Amniotic stem cell (primary cell): ENCODE measurements at places on chromosomes 13 and 19.
A peak's percentile ranks its signal among the peaks of the same experiment; 100 is the strongest.

GRCh38 chr13:105991622-105992277, 543.7 kb downstream of the EFNB2 start:
- DNase-seq, result no peak

- no peak for DNase-seq
These were observed 11.0 kb downstream of the NHLRC3 start for GRCh38 chr13:39049274-39049673.

DNA sequence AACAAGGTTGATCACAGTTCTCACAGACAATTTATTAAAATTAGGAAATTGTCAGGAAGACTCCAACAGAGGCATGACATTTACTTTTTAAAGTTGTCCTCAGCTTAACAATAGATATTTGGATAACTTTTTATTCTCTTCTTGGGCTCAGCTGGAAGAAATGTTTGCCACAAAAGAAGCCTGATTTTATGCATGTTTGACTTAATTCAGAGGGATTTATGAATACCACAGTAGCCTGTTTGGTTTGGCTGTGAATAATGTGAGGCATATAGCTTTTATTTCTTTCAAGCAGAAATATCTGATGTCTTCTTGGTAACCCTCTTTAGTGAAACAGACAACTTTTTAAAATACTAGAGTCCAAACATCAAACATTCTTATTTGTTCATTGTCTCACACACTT, 1464.5 kb upstream of the SLC10A2 start:
- no peak for DNase-seq

GRCh38 chr19:54462047-54462654, 1.4 kb downstream of the LENG9 start:
- DNase-seq, result no peak

GRCh38 chr13:25446261-25446660, 74.5 kb downstream of the ATP8A2 start:
- no peak for DNase-seq

DNA sequence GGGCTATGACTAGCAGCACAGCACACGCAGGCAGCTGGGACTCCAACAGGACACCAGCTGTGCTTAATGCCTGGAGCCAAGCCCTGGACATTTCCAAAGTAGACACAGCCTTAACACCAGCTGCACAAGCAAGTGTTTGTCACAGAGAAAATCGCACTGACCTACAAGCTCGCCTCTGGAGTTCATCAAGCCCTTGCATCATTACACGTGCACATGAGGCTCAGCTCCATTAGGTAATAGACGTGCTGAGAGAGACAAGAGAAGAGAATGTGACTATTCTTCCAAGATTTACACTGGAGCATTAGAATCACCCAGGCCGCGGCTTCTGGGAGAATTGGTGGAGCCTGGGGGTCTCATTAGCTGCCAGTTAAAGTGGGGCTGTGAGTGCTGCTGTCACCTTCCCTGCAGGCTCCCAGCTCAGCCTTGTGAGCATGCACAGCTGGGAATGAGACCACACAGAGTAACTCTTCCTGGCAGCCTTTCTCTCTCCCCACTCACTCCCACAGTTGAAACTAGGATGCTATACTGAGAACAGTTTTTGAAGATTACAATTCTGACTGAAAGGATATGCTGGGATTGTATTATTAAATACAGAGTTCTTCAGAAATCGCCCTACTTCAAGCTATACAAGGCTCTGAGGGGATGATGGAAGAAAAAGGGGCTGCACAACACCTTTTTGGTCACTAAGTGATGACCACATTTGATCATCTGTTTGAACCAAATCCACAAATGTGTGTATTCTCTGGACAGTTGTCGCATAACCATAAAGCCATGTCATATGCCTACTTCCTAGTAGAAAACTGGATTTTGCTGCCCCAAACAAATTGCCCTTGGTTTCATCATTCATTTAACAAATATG, 10.5 kb downstream of the STOML3 start:
- no peak for DNase-seq

DNA sequence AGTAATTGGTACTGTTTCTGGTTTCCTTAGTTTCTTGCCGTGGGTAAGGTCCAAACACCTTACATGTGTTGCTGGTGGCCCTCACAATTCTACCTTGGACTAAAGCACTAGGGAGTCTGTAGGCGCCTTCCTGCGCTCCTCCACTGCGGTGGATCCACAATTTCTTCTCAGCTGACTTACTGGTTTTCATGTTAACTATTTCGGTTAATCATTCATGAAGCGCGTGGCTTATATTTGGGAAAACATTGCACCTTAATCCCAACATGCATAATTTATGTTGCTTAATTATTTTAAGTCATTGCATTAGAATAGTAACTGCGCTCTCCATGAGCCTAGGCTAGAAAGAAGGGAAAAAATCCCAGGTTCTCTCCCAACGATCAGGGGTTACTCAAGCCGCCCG, 37.7 kb downstream of the ARHGEF7 start:
- DNase-seq, result no peak

GRCh38 chr13:62014299-62014698, 598.6 kb upstream of the PCDH20 start:
- no peak for DNase-seq

DNA sequence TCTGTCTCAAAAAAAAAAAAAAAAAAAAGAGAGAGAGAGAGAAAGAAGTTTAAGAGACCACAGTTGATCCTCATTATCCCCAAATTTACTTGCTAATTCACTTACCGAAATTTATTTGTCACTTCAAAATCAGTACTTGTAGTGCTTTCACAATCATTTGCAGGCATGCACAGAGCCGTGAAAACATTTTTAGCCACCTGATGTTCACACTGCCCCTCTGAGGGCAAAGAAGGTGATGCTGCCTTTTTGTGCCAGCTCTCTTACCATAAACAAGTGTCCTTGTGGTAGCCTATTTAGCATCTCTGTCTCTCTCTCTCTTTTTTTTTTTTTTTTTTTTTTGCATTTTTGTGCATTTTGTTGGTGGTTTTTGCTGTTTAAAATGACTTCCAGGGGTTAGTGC, 24.1 kb upstream of the CASP14 start:
- no peak for DNase-seq

DNA sequence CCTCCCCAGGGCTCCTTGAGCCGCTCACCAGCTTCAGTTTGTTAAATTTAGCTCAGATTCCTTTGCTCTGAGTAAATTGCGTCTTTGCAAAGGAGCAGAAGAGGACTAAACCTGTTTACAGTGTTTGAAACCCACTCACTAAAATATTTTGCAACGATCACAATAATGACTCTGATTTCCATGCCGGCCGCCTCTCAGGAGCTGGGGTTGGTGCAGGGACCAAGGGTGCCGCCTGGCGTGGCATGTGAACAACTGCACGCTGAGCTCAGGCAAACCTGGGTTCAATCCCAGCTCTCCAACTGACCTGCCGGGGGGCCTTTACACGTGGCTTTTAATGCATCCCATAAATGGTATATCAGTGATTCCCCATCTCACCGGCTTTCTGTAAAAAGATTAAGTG, 68.7 kb upstream of the CACNA1A start:
- no peak for DNase-seq

DNA sequence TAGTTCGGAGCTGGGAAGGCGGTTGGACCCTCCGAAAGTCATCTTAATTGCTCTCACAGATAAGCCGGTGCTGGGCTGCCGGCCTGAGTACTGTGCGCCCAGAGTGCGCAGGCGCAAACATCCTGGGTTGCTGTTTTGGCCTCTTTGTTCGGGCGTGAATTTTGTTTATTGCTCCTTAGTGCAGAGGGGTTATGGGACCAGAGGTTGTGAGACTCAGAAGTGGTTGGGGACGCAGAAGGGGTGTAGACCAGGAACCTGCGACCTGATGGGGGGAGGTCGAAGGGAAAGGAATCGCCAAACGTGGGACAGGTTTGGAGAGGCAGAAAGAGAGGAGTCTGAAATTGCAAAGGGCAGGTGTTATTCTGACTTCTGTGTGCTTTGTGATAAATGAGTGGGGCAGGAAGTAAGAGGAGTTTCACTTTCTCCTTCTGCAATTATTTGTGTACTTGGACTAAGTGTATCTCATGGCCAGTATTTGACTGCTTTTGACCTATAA, 607 bp upstream of the ZNF566 start:
- DNase-seq, result no peak

GRCh38 chr13:26656919-26657318, 99.4 kb downstream of the WASF3 start:
- DNase-seq, result peak; percentile 4

- no peak for DNase-seq
These were observed 183.7 kb downstream of the COL4A1 start for GRCh38 chr13:110123041-110123809.

- DNase-seq, result peak; percentile 15
These were observed 200.5 kb downstream of the ABCC4 start for GRCh38 chr13:95100525-95101433.

- no peak for DNase-seq
These were observed 822.9 kb upstream of the PRR20A start for GRCh38 chr13:56317841-56318240.

DNA sequence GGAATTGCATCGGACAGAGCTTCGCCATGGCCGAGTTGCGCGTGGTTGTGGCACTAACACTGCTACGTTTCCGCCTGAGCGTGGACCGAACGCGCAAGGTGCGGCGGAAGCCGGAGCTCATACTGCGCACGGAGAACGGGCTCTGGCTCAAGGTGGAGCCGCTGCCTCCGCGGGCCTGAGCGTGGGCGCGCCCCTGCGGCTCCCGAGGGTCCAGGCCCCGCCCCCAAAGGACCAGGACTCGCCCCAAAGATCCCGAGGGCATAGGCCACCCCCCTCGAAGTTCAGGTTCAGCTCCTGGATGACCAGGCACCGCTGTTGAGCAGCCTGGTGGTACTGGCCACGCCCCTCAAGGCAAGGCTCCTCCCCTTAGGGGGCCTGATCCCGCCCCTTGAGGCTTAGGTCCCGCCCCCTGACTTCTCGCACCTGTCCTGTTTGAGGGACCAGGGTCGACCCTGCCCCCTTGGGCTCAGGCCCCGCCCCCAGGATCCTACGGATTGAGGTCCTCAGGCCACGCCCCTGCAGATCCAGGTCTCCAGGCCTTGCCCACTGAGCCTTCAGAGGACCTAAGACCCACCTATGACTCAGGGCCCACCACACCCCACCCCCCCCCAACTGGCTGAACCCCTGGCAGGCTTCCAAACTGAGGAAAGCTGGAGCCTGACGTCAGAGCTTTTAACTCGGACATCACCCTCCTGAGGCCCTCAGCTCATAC, 43.1 kb downstream of the CYP4F22 start:
- DNase-seq, result no peak

DNA sequence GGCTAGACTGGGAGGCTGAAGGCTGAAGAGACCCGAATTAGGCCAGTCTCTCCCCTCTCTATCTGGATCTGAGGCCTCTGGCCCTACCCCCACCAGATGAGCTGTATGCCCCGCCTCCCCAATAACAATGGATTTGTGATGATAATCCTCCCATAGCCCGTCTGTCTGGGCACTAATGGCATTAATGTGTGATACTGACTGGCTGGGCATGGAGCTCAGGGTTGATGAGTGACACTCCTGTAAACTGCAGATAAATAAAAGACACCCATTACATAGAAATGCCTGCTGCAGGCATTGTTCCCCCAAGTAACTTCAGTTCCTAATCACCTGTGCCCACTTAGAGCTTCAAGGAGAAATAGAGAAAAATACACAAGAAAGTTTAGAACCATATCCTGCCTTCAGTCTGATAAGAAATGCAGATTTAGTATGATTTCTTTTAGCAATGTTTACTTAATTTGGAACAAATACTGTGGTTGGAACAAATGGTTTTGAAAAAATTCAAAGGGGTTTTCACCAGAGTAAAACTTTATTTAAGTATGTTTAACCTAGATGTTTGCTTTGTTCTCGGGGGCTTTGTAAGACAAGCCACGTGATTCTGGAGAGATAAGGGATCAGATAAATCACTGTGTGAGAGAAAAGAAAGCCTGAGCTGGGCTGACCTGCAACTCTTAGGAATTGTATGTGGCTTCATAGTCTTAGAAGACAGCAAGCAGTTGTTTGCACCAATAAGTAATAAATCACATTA, 60.3 kb downstream of the TNFRSF19 start:
- no peak for DNase-seq

- no peak for DNase-seq
These were observed 324.1 kb upstream of the PCDH9 start for GRCh38 chr13:67554286-67554685.

GRCh38 chr13:98975822-98976261, 2.0 kb downstream of the DOCK9 start:
- no peak for DNase-seq

DNA sequence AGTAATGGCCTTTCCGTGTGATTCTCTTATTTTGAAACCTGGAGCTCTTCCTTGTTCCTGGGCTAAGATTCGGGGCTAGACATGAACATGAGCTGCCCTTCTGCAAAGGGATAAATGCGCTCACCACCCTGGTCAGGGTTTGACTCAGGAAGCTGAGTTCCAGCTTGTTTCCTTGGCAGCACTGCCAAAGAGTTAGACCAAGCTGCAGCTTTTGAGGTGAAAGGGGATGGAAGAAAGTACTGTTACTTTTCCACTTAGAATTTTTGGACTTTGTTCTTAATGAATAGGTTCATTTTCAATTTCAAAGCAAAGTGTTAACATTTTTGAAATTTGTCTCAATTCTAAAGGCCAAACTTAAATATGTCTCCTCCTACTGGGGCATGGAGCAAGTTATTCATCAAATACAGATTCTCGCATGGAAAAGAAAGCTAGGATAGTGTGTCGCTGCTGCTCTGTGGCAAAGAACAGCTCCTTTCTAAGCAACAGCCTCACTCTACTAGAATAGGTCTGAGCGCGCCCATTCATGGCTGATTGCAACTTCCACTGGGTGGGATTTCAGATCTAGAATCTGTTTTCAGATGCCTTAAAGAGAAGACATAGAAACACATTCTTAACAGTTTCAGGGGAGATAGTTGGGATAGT, 2.2 kb downstream of the RGCC start:
- DNase-seq, result no peak

DNA sequence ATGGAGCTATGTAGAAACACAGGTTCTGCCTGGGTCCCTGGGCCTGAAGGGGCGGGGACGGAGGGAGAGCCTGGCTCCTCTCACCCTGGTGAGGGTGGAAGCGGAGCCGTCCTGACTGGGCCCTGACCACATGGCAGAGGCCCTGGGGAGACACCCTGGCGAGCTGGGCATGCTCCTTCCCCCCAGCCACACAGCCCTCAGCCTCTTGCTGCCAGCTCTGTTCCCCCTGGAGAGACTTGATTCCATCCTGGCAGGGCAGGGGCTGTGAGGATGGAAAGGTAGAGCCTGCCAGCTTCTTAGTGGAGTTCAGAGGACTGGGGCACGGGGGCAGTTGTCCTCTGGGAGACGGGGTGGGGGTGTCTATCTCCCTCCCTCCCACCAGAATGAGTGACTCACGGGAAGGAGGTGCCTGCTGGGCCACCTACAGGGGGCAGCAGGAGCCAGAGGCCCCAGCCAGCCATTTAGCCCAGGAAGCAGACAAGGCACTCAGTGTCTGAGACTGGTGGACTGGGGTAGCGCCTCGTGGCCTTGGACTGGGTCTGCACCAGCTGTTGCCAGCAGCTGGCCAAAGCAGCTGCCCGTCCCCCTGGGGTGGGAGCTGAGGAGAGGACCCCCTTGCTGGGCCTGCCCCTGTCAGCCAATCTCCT, 22.8 kb upstream of the RNF17 start:
- no peak for DNase-seq
